CD4-positive, alpha-beta T cell treated with Interleukin-15 for 1 hour (primary cell): ENCODE measurements at places on chromosomes 1 and 21.

- DNase-seq = peak; percentile 32
Observed at GRCh38 chr1:42993502-42994136, 35.0 kb upstream of the SLC2A1 start.

DNA sequence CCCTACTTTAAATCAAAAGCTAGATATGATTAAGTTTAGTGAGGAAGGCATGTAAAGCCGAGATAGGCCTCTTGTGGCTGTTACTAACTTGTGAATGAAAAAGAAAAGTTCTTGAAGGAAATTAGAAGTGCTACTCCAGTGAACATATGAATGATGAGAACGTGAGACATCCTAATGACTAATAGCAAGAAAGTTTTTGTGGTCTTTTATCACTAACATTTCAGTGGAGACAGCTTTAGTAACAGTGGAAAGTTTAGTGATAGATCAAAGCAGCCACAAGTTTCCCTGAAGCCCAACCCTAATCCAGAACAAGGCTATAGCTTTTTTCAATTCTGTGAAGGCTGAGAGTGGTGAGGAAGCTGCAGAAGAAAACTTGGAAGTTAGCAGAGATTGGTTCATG, 73.6 kb upstream of the LRRC8B start:
- DNase-seq = no peak

- no peak for DNase-seq
Observed at GRCh38 chr21:14584357-14585095, 38.4 kb upstream of the SAMSN1 start.

DNA sequence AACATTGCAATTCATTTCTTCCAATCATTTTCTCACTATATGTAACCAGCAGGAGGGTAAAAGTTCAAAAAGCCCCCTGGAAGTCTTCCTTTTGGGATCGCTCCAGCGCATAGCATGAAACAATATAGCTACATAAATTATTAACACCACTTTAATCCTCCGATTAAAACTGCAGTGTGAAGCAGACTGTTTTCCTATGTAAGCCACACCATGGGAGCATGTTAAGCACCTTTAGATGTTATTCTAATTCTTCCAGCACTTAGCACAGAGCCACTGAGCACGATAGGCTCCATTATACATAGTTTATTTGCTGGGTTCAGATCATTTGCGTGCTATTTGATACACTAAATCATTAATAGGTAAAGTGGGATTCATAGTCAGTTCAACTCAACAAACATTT, 18.4 kb upstream of the GADD45A start:
- no peak for DNase-seq

DNA sequence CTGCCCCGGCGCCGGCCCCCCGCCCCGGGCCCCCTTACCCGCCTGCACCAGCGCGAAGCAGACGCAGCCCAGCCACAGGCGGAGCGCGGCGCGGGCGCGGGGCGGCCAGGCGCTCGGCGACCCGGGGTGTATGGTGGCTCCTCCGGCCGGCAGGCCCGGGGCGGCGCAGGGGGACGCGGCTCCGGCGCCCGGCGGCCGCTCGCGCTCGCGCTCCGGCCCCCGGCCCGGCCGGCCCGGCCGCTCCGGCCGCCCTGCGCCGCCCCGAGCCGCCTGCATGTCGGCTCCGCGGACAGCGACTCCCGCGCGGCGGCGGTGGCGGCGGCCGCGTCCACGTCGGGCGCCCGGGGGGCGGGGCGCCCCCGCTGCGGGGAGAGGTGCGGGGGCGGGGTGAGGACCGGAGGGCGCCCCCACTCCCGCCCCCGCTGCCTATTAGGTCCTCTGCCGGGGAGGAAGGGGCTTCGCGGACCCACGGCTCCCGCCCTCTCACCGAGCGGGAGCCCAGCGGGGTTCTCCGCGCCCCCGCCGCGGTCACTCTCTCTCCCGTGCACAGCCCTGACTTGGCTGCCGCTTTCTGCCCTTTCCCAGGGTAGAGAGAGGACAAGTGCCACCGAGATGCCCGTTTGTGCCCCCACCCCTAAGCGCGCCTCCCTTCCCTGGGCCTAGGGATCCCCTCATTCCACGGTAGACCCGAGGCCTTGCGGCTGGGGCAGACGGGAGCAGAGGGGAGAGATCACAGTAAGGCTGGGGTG, at the start of gene FNDC5:
TSS of gene FNDC5 (minus strand) at position 298 of the 749 bp plus-strand sequence.
- DNase-seq = no peak
